Amniotic epithelial cell (primary cell): ENCODE measurements at places on chromosomes 11 and 22.
A peak's percentile ranks its signal among the peaks of the same experiment; 100 is the strongest.

GRCh38 chr11:134939905-134940304 lies 527.9 kb upstream of the B3GAT1 start:
- DNase-seq: no peak

GRCh38 chr11:71245601-71246391 lies 6.6 kb downstream of the SHANK2 start:
- no peak for DNase-seq

- DNase-seq: no peak
Measured at GRCh38 chr11:13101644-13102512, 92.8 kb downstream of the RASSF10 start.

DNA sequence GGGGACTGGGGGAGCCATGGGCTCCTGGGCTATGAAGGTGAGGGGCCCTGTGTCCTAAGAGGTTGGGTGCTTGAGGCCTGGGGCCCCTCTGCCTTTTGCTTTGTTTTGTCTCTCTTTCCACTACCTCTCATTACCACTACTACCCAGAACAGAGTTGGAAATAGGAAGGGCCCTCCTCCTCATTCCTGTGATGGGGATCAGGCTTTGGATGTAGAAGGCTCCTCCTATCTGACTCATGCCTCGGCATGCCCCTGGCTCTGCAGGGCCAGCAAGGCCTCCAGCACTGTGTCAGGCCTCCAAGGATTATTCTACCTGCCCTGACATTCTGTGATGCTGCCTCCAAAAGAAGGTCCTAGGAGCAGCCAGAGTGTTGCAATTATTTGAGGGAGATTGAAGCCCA lies 766 bp downstream of the IZUMO1R start:
- peak; percentile 3 for DNase-seq

DNA sequence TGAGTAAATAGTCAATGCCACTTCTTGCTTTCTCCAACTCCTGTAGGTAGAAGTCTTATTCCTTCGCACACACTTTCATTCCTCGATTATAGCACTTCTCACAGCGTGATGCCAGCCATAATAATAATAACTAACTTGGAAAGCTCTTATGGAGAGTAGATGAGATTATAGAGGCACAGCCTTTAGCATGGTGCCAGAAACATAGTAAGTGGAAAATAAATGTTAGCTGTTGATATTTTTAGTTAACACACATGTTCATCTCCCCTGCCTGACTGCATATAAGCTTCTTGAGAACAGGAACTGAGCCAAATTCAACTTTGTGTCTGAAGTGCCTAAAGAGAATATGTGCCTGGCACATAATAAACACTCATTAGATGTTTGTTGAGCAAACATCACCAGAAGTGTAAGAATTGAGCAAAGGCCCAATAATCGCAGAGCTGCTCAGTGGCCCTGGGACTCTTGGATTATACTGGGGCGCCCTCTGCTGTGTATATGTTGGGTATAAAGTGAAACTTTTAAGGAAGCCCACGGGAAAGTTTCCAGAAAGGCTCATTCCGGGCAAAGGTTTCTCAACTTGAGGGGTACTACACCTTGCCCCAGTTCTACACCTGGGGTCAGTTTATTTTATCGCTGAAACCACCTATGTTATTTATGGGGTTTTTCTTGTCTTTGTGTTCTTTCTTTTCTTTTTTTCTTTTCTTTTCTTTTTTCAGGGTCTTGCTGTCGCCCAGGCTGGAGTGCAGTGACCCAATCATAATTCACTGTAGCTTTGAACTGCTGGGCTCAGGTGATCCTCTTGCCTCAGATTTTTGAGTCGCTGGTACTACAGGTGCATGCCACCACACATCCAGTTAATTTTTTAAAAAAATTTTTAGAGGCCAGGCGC lies 22.3 kb downstream of the SLN start:
- DNase-seq: peak; percentile 51

GRCh38 chr11:99279266-99279665 lies 258.5 kb downstream of the CNTN5 start:
- no peak for DNase-seq

DNA sequence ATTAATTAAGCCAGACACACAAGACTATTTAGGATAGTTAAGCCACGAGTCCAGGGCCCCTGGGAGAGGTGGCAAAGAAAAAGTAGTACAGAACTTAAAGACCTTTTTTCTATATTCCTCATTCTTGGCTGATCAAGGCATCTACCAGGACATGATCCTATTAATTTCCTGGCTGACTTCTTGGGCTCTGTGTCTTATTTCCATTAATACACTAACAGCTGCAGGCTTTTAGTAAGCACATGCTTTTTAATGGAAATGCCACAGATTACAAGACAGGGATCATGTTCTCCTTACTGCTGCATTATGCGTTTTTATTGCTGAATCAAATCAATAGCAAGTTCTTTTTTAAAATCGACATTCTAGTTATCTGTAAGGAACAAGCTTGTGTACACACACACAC lies 35.2 kb downstream of the BTG4 start:
- DNase-seq: no peak

- DNase-seq: no peak
Measured at GRCh38 chr11:59423835-59424234, 2.4 kb downstream of the OR5A2 start.

GRCh38 chr22:30333707-30334087 lies 7.0 kb upstream of the TBC1D10A start:
- DNase-seq: no peak

DNA sequence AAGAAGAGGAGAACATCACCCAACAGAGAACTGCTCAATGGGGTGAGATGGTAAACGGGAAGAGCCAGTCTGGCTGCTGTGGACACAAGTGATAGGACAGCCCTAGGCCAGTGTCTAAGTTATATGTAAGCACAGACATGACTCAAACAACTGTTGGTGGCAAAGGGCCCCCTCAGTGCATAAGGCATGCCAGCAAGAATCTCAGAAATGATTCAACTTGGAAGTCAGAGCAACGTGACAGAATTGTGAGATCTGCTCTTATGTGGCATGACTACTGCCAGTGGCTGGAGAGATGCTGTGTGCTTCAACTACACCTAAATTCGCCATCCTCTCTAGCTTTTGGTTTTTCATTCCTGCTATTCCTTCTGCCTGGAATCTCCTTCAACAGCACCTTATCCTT lies 7.4 kb downstream of the SLN start:
- DNase-seq: peak; percentile 35

DNA sequence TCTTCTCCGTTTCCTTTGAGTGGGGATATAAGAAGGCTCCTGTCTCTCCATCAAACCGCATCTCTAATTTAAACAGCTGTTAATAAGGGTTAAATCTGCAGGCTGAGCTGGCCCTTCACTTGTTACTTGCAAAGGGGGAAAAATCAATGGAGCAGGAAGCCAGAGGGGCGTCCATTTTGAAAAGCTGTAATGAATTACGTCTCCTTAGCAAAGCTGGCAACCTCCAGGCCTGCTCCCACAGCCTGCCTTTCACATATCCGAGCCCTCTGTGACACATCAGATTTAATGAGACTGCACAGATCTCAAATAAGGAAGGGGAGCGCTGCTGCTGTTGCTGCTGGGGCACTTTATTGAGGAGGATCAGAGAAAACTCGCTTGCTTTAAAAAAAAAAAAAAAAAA lies 320.8 kb downstream of the BLID start:
- DNase-seq: no peak

GRCh38 chr22:38104084-38104483 lies 6.4 kb downstream of the BAIAP2L2 start:
- DNase-seq: peak; percentile 31

DNA sequence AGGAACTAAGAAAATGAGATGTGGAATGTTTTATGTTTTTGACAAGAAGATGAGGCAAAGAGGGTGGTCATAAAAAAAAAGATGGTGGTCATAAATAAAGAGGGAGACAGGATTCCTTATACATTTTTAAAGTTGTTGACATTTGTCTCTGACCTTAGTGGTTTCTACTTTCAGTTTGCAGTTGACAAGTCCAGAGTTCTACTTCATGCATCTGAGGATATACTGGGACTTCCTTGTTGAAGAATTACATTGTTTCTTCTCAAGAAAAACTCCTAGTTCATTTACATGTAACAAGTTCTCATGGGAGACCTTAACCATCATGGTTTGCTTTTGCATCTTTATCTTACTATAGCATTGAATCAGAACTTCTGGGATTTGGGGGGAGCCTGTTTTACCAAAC lies 1.2 kb downstream of the OR6X1 start:
- no peak for DNase-seq

DNA sequence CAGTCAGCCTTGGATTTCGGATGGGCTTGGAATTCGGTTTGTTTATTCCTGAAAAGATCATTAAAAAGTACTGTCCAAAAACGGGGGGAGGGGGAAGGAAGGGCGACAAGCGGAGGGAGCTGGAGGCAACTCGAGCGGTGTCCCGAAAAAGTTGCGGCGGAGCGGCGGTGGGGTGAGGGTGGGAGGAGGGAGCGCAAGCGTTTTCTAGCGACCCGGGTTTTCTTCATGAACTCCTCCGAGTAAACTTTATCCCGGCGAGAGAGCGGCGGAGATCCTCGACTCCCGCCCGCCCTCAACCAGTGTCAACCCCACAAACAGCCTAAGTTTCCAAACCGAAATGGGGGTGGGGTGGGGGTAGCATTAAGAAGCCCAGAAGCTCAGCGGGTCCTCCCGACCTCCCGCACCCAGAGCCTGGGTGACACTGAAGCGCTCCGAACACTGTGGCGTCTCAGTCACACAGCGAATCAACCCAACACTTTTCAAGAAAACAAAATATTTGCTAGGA lies 133.0 kb upstream of the C11orf58 start:
- peak; percentile 39 for DNase-seq

DNA sequence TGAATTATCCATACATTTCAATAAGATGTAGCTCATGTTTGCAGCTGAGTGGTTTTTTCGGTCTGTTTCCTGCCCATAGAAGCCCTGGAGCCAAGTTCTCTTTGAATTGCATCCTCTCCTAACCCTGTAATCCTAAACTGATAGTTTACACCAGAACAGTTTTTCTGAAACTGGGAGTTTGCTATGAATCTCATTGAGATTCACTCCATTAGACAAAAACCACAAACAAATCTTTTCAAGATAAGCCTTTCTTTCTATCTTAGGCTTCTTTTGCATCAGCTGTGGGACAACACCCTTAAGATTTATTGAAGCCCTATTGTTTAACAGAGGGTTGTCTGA lies 324.8 kb downstream of the DYNC2H1 start:
- DNase-seq: peak; percentile 57

DNA sequence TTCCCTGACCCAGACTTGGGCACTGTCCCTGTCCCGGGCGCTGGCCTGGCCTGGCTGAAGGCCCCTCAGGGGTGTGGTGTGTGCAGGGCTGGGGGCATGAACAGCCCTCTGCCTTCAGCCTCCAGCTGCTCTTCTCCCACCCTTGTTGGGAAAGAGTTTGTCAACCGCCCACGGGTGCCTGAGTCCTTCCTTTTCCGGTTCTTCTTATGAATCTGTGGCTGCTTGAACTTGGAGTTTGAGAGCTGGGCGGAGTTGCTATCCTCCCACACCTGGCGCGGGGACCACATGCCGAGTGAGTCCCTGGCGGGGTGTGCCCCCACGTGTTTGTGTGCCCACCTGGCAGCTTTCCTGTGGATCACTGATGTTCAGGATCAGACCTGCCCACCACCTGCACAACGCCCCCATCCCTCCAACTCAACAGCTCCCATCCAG lies 13.4 kb downstream of the NFAM1 start:
- DNase-seq: no peak

GRCh38 chr11:122729139-122729538 lies 73.6 kb downstream of the UBASH3B start:
- DNase-seq: no peak

DNA sequence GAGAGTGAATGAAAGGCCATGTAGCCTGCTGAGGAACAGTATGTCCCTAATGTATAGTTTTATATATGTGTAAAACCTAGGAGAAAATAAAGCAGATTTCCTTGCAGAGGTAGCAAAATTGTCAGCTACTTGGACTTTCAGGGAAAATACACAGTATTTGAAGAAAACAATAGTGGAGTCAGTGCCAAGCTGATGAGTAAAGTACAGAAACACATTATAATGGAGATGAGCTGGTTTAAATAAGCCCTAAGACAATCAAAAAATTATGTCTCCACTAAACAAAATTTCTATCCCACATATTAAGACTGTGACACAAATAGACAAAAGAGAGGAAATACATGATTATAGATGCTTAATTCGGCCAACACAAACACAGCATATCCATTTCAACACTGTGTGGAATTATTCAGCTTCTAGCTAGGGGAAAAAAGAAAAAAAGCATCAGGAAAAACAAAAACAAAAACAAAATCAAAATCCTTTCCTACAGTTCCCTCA lies 75.9 kb downstream of the MAML2 start:
- no peak for DNase-seq

DNA sequence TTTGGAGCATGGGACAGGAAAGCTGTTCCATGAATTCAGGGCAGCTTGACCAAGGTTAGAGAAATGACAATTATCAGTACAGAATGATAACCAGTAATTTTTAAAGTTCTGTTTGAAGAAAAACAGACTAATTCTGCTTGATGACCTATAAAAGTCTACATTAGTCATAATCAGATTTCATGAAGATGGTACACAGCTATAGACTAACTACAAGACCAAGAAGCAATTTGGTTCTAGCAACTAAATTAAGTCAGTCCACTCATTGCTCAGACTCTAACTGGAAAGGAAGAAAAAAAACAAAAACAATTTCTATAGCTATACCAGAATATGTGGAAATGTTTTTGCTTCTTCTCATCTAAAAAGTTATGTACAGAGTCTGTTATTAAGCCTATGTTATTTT lies 24.9 kb downstream of the MRTFA start:
- no peak for DNase-seq

GRCh38 chr11:120318906-120319305 lies 6.2 kb upstream of the TLCD5 start:
- no peak for DNase-seq

DNA sequence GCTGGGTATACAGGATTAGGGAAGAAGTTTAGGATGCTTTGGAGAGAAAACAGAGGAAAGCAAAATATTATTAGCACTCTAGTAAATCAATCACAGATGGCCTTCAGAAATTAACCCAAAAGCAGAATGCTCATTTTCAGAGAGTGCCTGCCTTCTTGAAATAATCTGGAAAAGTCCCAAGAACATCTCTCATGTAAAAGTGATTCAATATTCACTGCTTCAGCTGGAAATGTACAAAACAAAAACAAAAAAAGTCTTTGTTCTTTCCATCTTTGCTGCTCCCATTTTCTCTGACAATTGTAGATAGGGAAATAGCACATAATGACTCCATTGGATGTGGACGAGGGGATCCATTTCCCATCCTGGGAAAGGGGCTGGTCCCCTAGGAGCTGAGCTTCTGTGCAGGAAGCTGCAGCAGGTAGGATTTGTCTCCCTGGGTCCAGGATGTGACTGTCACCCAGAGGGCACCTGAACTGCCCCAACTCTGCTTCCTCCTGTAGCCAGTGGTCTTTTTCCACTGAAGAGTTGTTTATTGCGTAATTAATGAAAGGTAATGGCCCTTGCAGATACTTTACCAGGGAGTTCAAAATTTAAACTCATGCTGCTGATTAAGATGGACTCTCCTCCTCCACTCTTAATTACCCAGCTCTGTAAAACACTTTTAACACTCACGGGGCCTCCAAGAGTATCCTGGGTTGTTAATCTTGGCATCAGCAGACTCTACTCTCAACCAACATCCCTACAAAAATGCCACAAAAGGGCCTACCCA lies 57.9 kb downstream of the SC5D start:
- DNase-seq: no peak

GRCh38 chr11:19352771-19353160 lies 112.0 kb upstream of the E2F8 start:
- no peak for DNase-seq

GRCh38 chr11:37322333-37323194 lies 724.5 kb upstream of the RAG2 start:
- no peak for DNase-seq

GRCh38 chr11:100442017-100442416 lies 245.1 kb upstream of the ARHGAP42 start:
- DNase-seq: no peak
